ENCODE measurements at places on chromosomes 5 and 9. TPM values are rescaled to one million over a fixed set of nuclear protein-coding genes. Genes with fewer than 3 reads are reported as not detected.

- no peak for DNase-seq
These were observed 22.5 kb downstream of the OLFML2A start for GRCh38 chr9:124799274-124800006.

The CNTNAP3 gene
- 0.22 TPM for total RNA-seq

DNA sequence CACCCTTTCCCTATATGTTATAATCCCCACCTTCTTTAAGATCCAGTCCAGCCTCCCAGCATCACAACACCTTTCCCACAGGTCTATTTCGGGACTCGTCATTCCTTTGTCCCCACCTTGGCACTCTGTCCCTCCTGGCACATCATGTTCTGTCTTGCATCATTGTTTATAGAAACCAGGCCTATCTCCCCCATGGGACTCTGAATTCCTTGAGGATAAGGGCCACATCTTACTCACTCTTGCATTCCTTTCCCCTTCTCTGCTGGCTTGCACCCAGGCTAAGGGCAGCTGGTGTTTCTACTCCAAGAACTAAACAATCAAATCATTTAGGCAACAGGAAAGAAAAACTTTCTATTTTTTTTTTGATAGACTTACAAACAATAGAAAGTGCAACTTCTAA is 205.7 kb downstream of the AGTPBP1 start:
- DNase-seq, result no peak

DNA sequence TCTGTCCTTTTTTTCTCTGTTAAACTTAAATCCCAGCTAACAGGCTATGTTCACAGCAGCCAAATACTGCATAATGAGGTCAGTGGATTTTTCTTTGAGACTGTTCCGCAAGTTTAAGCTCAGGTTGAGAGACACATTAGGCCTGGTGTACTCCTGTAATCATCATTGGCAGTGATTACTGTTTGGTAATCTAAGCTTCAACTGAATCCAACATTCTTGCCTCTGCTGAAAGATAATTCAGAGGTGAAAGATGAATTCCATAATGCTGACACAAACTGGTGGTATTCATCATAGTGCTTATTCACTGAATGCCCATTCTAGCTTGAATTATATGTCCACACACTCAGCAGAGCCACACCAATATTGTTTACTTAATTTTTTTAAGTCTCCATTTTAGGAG is 108.5 kb downstream of the NFIB start:
- DNase-seq, result no peak

DNA sequence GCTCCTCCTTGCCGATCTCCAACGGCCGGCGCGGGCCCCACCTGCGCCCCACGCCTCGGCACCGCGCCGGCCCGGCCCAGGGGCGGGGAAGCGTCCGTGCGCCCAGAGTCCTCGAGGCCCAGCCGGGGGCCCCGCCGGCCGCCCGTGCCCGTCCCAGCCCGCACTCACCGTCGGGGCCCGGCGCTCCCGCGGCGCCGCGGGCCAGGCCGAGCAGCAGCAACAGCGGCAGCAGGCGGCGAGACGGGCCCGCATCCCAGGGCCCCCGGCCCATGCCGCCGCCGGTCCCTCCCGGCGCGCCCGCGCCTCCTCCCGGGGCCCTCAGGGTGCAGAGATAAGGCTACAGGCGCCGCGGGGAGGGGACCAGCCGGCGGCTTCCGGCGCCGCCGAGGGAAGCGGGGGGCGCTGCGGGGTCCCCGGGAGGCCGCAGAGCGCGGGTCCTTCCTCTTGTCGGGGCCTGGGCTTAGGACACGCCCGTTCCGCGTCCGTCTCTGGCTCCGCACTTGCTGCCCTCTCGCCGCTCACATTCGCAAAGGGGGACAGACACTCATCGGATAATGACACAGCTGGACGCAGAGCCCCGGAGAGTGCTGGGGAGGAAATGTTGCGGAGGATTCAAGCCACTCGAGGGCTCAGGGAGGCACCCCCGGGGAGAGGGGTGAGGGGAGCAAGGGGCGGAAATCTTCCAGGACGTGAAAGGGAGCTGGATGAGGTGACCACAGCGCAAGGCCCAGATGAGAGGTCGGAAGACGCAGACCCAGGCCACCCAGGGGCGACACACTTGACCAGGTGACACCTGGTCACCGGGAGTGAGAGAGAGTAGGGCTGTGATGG is at the start of gene SUSD1:
Gene SUSD1 (minus strand): TSS at position 333 of the 831 bp plus-strand sequence. CDS start 62 bp downstream, at position 271.
- DNase-seq, result peak; percentile 83

The SLC25A2 gene
- not detected for total RNA-seq

All from K562 (cell line).